Lung (tissue), 17 donors: ENCODE measurements at places on chromosomes 7 and 10.

GRCh38 chr7:1818575-1819258, 148.6 kb downstream of the ELFN1 start:
- no peak for DNase-seq

DNA sequence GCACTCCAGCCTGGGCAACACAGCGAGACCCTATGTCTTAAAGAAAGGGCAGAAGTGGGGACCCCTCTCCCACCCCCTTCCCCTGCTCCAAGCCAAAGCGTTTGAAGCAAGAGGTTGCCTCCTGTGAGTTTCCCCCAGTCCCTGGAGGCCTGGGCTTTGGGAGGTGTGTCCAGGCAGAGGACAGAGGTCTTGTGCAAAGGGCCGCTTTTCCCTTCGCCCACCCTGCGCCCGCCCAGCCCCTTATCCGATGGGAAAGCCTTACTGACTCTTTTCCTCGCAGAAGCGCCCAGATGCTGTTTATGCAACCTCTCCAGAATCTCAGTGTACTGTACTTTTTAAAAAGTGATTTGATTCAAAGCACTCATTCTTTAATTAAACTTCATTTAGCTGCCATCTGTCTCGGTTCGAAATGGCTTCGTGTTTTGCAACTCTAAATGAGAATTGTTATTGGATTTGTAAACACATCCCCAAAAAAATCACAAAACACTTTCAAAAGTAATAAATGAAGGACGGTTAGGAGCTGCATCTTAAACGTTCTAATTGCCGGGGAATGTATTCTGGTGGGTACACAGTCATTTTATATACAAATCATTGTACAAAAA, 50.5 kb upstream of the GTF2I start:
- no peak for DNase-seq

- no peak for DNase-seq
Observed at GRCh38 chr10:7157091-7157490, 253.7 kb downstream of the SFMBT2 start.

GRCh38 chr7:44104860-44105771, 971 bp downstream of the AEBP1 start:
- DNase-seq, result peak; percentile 37

- DNase-seq, result no peak
Observed at GRCh38 chr10:133302230-133302629, 6.4 kb downstream of the TUBGCP2 start.

DNA sequence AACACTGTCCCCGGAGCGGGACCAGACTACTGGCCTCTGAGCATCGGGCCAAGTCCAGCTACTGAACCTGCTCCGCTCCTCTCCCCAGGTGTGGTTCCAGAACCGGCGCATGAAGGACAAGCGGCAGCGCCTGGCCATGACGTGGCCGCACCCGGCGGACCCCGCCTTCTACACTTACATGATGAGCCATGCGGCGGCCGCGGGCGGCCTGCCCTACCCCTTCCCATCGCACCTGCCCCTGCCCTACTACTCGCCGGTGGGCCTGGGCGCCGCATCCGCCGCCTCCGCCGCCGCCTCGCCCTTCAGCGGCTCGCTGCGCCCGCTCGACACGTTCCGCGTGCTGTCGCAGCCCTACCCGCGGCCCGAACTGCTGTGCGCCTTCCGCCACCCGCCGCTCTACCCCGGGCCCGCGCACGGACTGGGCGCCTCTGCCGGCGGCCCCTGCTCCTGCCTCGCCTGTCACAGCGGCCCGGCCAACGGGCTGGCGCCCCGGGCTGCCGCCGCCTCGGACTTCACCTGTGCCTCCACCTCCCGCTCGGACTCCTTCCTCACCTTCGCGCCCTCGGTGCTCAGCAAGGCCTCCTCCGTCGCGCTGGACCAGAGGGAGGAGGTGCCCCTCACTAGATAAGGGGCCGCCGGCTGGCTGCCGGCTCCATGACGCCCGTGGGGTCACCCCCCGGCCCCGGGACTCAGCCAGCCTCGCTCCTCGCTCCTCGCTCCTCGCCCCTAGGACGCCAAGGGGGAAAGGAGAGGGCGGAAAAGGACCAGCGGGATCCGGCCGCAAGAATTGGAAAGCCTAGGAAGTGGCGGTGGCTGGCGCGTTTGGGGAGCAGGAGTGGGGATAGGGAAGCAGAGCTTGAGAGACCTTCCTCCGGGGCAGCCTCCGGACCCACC, 3.4 kb downstream of the EVX1 start:
- DNase-seq, result no peak

GRCh38 chr10:103382769-103383168, 13.5 kb downstream of the ATP5MK start:
- DNase-seq, result no peak

DNA sequence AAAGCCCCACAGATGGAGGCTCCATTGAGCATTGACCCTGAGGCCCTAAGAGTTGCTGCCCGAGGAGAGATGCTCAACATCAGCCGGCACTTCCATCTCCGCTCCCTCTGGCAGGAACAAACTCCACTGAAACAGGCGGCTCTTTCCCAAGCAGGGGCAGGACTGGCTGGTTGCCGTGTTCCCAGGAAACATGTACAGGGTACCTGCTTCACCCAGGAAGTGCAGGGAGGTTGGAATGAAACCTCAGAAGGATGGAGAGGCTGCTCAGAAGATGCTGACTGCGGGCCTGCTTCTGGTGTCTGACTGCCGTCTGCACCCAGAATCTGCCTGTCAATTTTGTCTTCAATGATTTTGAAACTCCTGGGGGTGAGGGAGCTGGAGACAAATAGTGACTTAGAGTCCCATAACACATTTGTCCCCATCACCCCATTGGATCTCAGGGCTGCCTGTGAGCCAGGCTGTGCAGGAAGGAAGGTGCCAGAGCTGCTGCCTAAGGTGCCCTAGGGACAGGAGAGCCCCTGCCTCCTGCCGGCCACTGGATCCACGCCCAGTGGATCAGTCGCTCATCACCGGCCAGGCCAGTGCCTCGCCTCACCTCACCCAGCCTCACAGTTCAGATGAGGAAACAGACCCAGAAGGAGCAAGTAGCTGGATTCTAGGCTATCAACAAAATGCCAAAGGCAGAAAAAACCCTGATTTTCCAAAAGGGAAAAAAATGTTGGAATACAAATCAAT, 237.3 kb downstream of the PTPRN2 start:
- no peak for DNase-seq

DNA sequence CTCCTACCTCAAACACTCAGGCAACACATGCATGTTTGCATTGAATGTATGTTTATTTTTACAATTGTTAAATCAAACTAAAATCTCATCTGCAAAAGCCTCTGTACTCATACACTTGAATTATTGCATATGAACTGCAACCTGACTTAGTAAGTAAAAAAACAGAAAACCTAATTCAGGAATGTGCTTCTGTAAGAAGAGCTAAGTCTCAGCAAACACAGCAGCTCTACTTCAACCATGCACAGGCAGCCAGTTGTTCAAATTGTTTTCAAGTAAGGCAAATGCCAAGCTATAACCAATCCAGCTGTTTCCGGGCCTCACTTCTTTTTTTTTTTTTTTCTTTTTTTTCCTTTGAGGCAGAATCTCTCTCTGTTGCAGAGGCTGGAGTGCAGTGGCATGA, 93.5 kb upstream of the MALRD1 start:
- DNase-seq, result peak; percentile 63

GRCh38 chr7:21966271-21966670, 20.6 kb upstream of the CDCA7L start:
- no peak for DNase-seq

- no peak for DNase-seq
Observed at GRCh38 chr10:124231168-124232155, 138.1 kb upstream of the CHST15 start.

DNA sequence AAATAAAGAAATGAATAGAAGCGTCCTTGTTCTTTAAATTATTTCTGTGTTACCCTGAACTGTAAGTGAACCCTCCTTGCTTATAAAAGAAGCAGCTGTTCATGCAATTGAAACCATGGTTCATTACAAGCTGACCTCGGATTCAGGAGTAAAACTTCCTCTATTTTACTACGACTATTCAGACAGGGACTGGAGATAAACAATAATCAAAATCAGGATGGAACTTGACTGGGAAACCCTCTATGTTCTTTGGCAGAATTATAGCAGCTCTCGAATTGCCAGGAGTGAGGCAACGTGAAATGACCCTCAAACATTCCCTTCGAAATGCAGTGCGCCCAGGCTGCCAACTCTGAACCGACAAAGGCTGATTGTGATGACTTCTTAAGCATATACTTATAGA, 172.1 kb downstream of the CYP26A1 start:
- peak; percentile 80 for DNase-seq

DNA sequence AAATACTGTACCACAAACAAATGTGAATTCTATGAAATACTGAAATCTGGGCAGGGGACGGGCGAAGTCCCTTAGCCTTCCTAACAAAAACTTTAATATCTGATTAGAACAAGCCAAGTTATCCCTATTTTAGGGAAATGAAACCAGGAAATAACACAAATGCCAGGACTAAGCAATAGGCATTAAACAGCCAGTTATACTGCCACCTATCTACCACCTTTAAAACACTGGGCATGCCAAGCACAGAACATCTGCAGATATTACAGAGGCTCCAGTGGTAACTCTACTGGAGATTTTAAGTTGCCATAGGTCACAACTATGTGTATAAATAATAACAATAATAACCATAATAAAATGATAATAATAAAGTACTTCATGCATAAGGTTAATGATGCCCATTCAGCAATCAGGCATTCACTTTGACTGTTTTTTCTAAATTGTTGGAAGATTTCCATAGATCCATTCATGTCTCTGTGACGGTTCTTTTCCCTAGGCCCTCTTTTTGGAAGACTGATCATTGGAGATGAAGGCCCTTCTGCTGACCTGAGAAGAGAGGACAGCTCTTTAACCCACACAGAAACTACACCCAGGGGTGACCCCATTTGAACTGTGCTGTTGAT, 195.7 kb downstream of the CACNA2D1 start:
- DNase-seq, result no peak

- DNase-seq, result no peak
Observed at GRCh38 chr10:80279146-80279545, 10.3 kb downstream of the MAT1A start.

DNA sequence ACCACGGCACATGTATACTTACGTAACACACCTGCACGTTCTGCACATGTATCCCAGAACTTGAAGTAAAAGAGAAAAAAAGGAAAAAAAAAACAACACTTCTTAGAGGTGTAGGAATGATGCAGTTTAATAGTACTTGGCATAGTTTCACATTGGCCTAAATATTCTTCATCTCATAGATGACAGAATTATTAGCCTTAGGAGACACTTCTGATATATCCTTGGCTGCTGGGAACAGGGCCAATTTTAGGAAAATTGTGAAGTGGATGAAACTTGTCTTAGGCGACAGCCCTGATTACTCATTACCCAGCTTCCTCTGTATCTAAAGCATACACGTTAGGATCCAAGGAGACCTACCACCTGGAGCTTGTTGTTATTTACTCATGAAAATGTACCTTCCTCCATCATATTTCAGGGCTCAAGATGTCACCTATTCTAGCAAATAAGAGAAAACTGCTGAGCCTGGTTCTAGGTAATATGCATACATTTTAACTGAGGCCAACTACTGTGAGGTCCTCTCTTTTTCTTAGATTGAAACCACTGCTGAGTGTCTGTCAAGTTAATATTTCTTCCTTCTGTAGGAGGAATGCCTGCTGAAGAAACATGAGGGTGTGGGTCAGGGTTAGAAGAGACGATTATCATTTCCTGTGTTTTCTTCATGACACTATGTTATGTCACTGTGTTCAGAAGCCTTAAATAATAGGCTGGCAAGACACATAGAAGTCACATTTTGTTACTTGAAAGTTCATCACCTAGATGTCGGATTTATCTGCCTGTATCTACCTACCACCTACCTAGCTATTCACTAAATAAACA, 44.3 kb downstream of the CPED1 start:
- DNase-seq, result no peak

DNA sequence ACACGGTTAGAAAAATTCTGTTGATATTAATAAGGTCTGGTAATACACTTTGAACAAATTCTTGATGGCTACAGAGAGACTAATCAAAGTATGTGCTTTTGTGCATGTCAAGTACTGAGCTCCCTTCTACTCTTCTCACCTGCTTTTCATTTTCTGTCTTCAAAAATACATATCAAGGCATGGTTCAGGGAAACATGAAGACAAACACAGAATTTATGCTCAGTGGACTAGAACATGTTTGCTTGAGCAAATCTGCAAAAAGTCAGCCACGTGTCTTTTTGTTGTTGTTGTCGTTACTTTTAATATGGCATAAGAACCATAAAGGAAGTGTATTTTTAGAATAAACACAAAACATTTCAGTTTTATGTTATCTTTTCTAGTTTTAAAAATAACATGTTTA, 21.9 kb downstream of the CDK13 start:
- DNase-seq, result no peak

DNA sequence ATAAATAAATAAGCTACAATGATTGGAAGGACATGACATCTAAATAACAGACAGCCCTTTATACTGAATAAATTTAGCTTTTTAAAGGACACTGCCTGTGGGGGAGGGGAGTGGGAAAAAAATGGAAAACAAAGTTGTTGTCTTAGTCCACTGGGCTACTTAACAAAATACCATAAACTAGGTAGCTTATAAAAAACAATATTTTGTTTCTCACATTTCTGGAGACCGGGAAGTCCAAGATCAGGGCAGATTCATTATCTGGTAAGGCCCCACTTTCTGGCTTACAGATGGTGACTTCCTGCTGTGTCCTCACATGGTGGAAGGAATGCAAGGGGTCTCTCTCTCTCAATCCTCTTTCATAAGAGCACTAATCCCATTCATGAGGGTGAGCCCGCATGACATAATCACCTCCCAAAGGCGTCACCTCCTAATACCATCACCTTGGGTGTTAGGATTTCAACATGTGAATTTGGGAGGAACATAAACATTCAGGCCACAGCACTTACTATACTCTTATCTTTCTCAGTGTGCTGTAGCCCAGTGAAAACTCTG, 43.0 kb downstream of the DNAJC12 start:
- DNase-seq, result no peak

- DNase-seq, result no peak
Observed at GRCh38 chr10:122034149-122034756, 45.3 kb downstream of the TACC2 start.

GRCh38 chr10:101867931-101868330, 24.3 kb upstream of the KCNIP2 start:
- DNase-seq, result peak; percentile 39

GRCh38 chr7:134832367-134832766, 52.9 kb downstream of the CALD1 start:
- no peak for DNase-seq

GRCh38 chr10:82980321-82980720, 1105.3 kb downstream of the NRG3 start:
- no peak for DNase-seq

DNA sequence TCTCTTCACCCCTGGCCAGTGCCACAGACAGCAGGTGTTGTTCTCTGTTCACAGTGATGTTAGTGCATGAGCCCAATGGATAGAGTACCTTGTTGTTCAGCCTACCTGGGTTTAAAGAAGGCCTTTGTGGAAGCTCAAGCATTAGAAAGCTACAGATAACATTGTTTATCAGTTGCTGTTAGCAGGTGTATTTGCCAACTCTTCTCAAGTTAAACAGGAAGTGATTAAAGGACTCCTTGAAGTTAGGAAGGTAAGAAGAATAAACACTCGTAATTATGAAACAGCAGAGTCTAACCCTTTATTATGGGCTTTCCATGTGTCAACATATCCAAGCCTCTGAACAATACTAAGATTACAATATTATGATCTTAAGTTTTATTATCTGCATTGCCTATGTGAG, 25.9 kb downstream of the RGR start:
- DNase-seq, result no peak
